CD4-positive, alpha-beta T cell treated with Interferon alpha-2 for 1 hour (primary cell): ENCODE measurements at places on chromosomes 2 and 18.

DNA sequence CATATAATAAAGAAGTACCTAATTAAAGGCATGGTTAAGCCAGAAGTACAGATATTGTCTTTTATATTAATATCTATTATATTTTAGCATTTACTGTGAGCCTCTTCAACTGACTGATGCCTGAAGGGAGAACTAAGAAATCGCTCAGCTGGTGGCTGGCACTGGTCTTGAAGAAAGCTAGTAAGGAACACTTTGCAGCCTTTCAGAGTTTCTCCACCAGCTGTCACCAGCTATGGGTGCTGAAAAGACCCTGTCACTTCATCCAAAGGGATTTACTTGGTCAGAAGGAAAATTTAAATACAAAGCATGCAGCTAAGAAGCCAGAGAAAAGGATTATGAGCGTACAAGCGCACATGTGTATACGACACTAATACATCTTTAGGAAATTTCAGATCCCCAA, 525.9 kb downstream of the TMEM182 start:
- DNase-seq: no peak

DNA sequence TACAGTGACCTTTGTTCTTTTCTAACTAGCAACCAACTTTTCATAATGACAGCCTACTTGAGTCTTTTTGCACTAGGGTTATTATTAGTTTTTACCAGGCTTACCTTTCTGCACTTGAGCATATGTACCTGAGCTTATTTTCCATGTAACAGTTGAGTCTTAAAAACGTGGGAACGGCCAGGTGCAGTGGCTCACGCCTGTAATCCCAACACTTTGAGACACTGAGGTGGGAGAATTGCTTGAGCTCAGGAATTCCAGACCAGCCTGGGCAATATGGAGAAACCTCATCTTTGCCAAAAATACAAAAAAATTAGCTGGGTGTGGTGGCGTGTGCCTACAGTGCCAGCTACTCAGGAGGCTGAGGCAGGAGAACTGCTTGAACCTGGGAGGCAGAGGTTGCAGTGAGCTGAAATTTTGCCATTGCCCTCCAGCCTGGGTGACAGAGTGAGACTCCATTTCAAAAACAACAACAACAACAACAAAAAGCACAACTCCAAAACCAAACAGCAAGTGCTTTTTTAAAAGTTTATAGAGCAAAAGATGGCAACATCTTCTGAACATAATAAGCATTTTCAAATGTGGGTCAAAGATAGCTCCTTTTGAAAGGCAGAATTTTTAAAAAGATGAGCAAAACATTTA, 57.1 kb upstream of the CD28 start:
- DNase-seq: no peak

GRCh38 chr18:23378302-23378686, 74.8 kb upstream of the RIOK3 start:
- DNase-seq: no peak

DNA sequence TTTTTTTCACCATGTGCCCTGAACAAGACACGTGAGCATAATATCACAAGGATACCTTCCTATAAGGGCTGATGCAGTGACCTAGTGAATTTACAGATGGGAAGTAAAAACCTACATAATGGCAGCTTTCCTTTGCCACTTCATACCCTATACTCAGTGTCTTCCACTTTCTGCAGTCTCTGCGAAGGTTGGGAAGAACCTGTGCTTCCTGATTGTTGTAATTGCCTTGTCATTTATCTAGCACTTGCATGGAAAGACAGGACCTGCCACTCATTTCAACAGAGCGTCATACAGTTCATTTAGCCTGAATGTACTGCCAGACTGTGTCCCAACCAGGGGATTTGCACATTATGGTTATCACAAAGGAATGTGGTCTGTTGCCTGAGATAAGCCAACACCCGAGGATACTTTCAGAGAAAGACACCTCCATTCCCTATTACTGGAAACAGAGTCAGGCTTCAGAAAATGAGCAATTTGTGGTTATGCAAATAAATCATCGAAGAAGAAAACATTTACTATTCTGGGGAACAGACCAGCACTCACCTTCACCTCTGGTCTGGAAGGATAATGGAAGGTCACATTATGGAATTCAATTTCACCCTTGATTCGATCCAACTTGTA, 55.0 kb downstream of the ABCB11 start:
- no peak for DNase-seq

GRCh38 chr2:105404736-105405135, 5.9 kb upstream of the FHL2 start:
- no peak for DNase-seq

GRCh38 chr2:128292599-128293425, 25.9 kb downstream of the HS6ST1 start:
- no peak for DNase-seq

DNA sequence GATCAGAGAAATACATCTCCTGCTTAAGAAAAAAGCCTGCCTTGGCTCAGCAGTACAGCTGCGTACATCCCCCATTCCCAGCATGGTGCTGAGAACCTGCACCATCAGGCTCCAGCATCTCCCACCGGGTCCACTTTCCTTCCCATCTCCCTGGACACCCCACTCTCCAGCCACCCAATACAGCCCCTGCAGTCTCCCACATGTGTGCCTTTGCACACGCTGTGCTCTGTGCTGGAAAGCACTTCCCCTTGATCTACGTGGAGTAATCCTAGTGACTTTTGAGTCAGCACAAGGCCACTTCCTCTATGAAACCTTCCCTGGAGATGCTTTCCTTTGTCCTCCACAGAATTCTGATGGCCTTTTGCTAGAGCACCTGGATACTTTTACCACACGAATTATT, 17.0 kb downstream of the STAT1 start:
- no peak for DNase-seq

GRCh38 chr2:21422050-21422449, 298.3 kb downstream of the TDRD15 start:
- no peak for DNase-seq

GRCh38 chr2:130864830-130865800, 28.4 kb downstream of the ARHGEF4 start:
- no peak for DNase-seq

DNA sequence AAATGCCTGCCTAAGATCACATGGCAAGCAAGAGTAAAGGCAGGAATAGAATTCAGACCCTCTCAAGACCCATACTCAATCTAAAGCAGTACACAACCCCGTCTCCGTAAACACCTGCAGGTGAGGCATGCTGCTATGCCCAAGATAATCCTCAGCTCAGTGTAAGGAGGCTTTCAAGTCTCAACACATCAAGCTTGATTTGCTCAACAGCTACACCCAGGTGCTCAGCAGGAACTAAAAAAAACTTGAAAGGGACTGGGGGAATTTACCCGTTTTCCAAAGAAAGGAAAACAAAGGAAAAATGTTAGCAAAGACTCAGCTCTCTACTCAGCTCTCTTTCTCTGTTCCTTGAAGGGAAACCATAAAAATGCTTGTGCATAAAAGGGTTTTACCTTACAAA, 301.8 kb downstream of the C1D start:
- DNase-seq: no peak

GRCh38 chr2:20444993-20445910, 1.6 kb upstream of the RHOB start:
- no peak for DNase-seq

DNA sequence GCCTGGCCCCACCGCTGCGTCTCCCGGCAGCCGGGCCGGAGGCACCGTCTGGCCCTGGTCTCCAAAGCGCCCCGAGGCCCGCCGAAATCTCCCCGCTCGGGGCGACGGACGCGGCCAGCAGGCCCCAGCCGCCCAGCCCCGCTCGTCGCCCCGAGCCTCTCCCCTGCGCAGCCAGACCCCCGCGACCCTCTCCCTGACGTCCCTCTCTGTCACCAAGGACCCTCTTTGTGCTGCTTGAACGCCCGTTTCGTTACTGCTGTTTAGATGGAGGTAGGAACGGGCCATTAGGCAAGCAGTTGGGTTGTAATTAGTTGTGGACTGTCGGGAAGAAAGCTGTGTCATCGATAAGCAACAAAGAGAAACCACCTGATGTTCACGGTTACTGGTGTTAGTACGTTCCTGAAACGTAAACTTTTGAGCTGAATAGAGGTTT, 686 bp downstream of the UBXN4 start:
- peak; percentile 69 for DNase-seq

GRCh38 chr2:77155511-77155910, 366.7 kb downstream of the LRRTM4 start:
- DNase-seq: no peak

DNA sequence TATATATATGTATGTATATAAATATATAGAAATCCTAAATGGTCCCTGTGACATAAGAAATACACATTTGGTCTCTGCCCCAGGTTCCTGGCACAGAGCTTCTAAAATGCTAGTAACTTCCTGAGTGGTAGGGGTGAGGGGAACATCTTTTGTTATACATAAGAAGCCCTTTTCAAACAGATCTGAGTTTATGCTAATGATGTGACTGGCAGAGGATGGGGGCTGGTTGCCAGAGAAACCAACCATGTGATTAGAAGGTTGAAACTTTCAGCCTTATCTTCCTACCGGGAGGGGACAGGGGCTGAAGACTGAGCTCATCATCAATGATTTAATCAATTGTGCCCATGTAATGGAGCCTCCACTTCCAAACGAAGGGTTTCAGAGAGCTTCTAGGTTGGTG, 16.3 kb downstream of the MFSD2B start:
- no peak for DNase-seq

- no peak for DNase-seq
Observed at GRCh38 chr2:43737855-43738254, 36.0 kb upstream of the DYNC2LI1 start.

DNA sequence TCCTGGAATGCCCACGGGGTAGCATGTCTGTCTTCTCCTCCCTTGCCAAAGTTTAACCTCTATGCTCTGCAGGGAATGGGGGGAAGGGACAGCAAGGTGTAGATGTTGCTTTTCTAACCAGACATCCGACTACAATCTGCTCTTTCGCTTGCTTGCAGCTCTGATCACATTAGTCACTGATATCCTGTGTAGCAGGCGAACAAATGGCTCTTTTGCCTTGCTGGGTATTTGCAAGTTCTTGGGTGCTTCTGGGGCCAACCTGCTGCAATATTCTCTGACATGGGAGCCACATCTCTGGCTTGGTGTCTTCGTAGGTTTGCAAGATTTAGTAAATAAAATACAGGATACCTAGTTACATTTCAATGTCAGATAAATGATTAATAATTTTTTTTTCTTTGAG, 190.0 kb downstream of the ASB1 start:
- no peak for DNase-seq

- DNase-seq: peak; percentile 15
Observed at GRCh38 chr2:40760071-40760666, 308.3 kb upstream of the SLC8A1 start.

GRCh38 chr2:224260372-224261020, 141.4 kb downstream of the FAM124B start:
- no peak for DNase-seq

- no peak for DNase-seq
Observed at GRCh38 chr18:75130591-75131328, 78.2 kb downstream of the PTGR3 start.

- no peak for DNase-seq
Observed at GRCh38 chr2:43370705-43371104, 144.3 kb upstream of the ZFP36L2 start.

- DNase-seq: no peak
Observed at GRCh38 chr18:3211236-3211992, 8.4 kb downstream of the MYOM1 start.

DNA sequence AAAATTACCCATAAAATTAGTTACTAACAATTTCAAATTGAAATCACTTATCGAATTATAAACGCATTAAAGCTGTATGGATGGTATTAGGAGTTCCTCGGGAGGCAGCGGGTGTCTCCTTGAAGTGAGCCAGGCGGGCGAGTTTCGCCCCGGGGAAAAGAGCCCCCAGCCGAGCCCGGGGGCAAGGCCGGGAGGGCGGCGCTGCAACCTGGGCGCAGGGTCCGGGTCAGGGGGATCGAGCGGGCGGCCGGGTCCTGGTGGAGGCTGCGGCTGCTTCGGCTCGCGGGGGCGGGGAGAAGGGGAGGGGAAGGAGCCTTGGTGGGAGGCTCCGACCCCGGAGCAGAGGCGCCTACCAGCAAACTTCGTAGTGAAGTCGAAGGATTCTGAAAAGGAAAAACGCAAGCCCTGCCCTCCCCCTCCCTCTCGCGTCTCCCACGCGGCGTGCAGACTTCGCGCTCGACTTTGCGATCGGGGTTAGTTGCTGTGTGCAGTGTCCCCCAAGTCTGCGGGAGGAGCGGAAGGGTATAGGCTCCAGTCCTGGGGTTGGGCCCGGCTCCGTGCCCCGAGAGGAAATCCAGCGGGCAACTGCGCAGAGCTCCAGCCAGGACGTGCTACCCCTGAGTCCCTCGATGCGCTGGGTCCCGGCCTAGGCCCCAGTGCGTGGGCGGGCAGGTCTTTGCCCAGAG, 140.8 kb downstream of the MEIS1 start:
- DNase-seq: no peak

- DNase-seq: peak; percentile 71
Observed at GRCh38 chr2:203484266-203485112, 50.6 kb downstream of the RAPH1 start.

DNA sequence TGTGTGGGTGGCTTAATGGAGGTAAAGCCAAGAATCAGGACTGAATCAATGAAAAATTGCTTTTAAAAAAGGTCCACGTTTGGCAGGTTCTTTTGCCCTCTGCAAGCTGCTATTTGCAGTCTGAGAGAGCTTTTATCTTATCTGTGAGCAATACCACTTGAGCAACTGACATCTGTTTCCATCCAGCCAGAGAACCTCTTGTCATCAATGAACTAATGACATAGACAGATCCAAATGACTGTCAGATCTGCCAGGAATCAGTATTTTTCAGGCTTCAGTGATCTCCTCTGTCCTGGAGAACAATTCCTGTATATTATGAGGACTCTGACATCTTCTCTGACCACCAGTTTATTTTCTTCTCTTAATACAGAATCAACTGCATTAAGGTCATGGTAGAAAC, 608.1 kb downstream of the LRP1B start:
- DNase-seq: no peak

- no peak for DNase-seq
Observed at GRCh38 chr2:76812156-76812555, 710.0 kb downstream of the LRRTM4 start.

DNA sequence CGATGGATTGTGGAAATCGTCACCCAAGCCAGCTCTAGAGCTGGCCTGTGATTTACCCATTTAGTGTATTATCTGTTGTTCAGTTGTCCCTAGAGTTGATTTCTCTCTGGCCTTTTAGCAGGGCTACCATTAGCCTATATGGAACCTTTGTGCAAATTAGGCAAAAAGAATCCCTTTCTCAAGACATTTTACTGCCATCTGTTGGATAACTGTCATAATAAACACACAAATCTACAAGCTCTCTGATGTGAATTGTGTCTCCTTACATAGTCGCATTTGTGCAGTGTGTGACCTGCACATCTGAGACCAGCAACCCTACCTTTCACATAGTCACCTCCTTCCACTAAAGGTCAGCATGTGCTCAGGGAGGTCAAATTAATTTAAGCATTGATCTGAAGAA, 34.0 kb downstream of the LOXHD1 start:
- DNase-seq: no peak

- DNase-seq: no peak
Observed at GRCh38 chr2:117086174-117086942, 728.1 kb upstream of the DDX18 start.
